T-cell (primary cell): ENCODE measurements at places on chromosomes 13 and 19. TPM values are rescaled to one million over a fixed set of nuclear protein-coding genes. Genes with fewer than 3 reads are reported as not detected.

Gene ZNF296
- 3.5 TPM for total RNA-seq

DNA sequence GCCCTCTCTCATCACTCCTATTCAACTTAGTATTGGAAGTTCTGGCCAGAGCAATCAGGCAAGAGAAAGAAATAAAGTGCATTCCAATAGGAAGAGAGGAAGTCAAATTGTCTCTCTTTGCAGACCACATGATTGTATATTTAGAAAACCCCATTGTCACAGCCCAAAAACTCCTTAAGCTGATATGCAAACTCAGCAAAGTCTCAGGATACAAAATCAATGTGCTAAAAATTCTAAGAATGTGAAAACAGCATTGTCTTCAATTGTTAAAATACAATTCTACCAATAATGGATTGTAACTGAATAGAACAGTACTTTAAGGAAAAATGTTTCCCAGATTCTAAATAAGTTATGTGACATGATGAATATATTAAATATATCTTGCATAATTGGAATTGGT is 2269.2 kb upstream of the PCDH20 start:
- no peak for DNase-seq

- no peak for DNase-seq
These were observed 8.7 kb downstream of the SBK2 start for GRCh38 chr19:55528030-55528803.

- no peak for DNase-seq
These were observed 304.7 kb downstream of the POU4F1 start for GRCh38 chr13:78298657-78299056.

DNA sequence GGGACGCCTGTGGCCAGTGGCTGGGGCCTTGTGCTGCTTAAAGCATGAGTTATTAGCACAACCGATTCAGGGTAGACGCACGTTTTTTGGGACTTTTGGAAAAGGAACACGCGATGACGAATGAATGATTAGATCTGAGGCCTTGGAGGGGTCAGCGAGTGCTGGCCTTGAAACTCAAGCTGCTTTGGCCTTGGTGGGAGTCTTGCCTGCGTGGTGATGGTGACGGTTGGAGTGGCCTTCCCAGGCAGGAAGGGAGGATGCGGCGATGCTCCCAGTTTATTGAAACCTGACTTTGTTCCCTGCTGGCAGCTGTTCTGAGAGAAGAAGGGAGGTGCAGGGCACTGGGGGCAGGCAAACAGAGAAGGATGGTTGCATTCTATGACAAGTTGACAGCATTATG is 63.1 kb upstream of the RNF113B start:
- DNase-seq, result no peak

DNA sequence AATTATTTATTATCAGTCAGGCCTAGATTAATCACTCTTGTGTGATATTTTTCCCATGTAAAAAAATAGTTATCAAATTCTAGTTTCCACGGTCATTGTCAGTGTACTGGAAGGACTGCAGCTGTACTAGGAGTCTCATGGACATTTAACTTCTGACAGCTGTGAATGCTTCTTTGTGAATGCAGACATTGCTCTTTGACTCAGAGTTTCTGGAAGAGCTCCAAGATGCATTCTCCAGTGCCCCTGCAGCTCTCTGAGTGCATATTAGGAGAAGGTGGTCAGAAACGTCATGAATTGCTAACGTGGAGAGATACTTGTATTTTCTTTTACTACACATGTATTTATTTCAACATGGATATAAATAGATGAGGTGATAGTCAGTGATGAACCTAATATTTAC is 9.7 kb upstream of the SLITRK5 start:
- DNase-seq, result no peak

GRCh38 chr19:29478578-29479565 is 46.9 kb upstream of the VSTM2B start:
- DNase-seq, result no peak

Gene C19orf85
- total RNA-seq, result not detected

GRCh38 chr13:98690348-98691022 is 62.0 kb downstream of the SLC15A1 start:
- no peak for DNase-seq

DNA sequence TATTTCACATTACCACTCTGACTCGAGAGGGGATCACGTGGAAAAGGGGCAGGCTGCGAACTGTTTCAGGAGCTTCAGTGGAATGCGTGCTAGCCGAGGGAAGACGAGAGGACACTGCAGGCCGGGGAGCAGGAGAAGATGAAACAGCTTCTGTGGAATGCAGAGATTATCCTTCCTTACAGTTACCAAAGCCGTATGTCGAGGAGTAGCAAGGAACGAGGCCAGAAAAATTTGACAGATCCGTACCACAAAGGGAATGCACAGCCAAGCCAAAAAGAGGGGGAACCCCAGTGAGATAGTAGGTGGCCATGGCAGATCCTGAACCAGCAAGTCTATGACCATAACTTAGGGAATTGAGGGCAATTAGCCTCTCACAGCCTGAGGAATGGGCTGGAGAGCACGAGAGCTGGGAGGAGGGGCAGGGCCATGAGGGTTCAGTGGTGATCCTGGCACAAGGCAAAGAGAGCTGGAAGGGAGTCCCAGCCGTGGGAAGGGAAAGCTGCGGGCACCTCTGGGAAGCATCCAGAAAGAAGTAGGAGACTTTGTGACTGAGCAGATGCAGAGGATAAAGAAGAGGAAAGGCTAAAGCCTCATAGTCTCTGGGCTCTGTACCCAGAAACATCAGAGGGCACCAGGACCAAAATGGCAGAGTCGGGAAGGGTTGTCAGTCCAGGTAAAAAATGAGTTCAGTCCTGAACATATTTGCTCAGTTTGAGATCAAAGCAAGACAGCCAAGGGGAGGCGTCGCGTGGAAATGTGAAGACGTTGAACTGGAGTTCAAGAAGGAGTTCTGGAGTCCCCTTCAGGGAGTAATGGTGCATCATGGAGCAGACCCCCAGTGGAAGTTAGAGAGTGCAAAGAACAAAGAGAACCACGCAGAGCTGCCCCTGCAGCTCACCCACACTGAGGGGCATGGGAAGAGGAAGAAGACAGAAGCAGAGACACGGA is 5.1 kb downstream of the COL4A1 start:
- DNase-seq, result no peak

DNA sequence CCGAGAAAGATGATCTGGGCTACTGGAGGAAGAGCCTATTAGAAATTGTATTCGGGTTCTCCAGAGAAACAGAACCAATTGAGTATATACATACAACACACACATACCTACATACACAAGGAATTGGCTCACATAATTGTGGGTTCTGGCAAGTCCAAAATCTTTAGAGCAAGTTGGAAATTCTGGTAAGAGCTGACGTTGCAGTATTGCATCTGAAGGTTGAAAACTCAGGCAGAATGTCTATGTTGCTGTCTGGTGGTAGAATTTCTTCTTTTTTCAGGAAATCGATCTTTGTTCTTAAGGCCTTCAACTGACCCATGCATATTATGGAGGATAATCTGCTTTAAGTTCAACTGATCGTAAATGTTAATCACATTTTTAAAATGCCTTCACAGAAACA is 15.5 kb upstream of the OLFM4 start:
- no peak for DNase-seq

DNA sequence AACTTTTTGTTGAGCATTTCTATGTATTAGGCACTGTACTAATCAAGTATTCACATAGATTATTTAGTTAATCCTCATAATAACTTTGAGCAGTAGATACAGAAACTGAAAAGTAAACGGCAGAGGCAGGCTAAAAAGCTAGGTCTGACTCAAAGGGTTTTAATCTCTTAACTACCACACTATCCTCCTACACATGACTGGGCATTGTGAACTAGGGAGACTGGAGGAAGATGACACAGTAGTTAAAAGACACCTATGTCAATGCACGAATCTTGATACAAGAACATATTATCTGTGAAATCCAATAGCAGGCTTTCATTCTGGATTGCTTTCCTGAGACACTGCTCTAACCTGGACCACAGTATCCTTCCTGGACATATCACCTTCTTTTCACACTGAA is 36.3 kb downstream of the MICU2 start:
- no peak for DNase-seq
